ENCODE measurements at places on chromosomes 5 and 9.

DNA sequence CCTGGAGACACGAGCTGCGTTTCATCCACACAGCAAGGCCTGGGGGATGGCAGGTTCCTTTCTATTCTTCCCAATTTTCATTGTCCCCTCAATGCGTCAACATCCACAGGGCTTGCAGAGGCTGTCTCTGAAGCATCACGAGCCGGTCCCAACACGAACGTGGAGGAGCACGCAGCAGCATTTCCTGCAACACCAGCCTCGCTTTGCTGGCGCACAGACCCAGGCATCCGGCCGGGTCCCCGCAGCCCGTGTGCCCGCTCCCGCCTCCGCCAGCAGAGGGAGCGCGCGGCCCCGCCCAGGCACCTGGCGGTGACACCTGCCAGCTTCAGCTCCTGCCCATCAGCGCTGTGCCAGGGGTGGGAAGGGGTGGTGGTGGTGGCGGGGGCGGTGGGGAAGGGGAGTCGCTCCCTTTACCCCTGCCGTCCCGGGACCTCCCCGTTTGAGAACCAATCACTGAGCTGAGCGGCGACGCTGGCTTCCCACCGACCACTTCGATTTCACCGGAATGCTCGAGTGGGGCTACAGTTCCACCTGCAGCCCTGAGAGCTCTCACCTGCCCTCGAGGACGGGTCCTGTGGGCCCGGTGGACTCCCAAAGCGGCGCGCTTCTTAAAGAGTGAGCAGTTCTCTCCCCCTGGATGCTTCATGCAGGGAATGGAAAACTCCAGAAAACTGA is 464.5 kb downstream of the ICE1 start:
- DNase-seq: no peak
- no peak overlapping the region for H3K4me3 ChIP-seq
- no peak overlapping the region for H3K27ac ChIP-seq
- peaks cover 11% of the 10 kb centered on the region for H3K27me3 ChIP-seq

- H3K4me1 ChIP-seq: peaks cover 12% of the 10 kb centered on the region
- no peak for DNase-seq
- H3K36me3 ChIP-seq: no peaks in the 10 kb centered on the region
Observed at GRCh38 chr5:157747173-157747740, 3.7 kb downstream of the LSM11 start.

GRCh38 chr5:162573758-162574157 is 506.2 kb downstream of the GABRG2 start:
- no peaks in the 10 kb centered on the region for H3K4me1 ChIP-seq
- no peak overlapping the region for H3K27ac ChIP-seq
- no peaks in the 10 kb centered on the region for H3K36me3 ChIP-seq
- H3K27me3 ChIP-seq: no peaks in the 10 kb centered on the region
- H3K4me3 ChIP-seq: no peak overlapping the region

- H3K4me1 ChIP-seq: peaks cover 76% of the 10 kb centered on the region
- peak; percentile 73 for DNase-seq
- no peaks in the 10 kb centered on the region for H3K27me3 ChIP-seq
- H3K36me3 ChIP-seq: no peaks in the 10 kb centered on the region
- H3K27ac ChIP-seq: peak overlapping the region; percentile 89
Observed at GRCh38 chr9:35518225-35518821, 28.4 kb downstream of the RUSC2 start.

- no peak overlapping the region for H3K27ac ChIP-seq
- no peaks in the 10 kb centered on the region for H3K27me3 ChIP-seq
- no peak for DNase-seq
- H3K4me1 ChIP-seq: peaks cover 9% of the 10 kb centered on the region
- H3K4me3 ChIP-seq: no peak overlapping the region
Observed at GRCh38 chr9:127794001-127794791, 8.4 kb downstream of the CDK9 start.

GRCh38 chr5:66427139-66427442 is 169.1 kb upstream of the MAST4 start:
- no peaks in the 10 kb centered on the region for H3K36me3 ChIP-seq
- no peaks in the 10 kb centered on the region for H3K4me1 ChIP-seq
- no peak overlapping the region for H3K27ac ChIP-seq
- H3K27me3 ChIP-seq: peaks cover 4% of the 10 kb centered on the region
- H3K4me3 ChIP-seq: no peak overlapping the region

DNA sequence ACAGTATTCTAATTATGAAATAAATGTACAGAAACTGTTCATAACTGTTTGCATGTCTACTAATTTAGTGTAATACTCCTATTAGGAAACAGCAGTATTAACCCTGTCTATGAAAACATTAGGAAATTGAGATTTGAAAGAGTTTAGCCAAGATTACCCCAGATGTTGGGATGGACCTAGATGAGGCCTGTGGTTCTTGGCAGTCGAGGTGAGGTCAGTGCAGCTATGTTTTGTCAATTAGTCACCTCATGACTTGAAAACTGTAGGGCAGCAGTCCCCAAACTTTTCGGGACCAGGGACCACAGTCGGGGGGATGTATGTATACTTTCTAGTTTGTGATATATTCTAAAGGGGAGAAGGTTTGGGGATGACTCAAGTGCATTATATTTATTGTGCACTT is 4.7 kb downstream of the LNPEP start:
- H3K4me3 ChIP-seq: no peak overlapping the region
- no peak for DNase-seq
- no peaks in the 10 kb centered on the region for H3K27me3 ChIP-seq
- H3K4me1 ChIP-seq: peaks cover 13% of the 10 kb centered on the region
- H3K36me3 ChIP-seq: no peaks in the 10 kb centered on the region
- H3K27ac ChIP-seq: no peak overlapping the region

- H3K4me1 ChIP-seq: peaks cover 35% of the 10 kb centered on the region
- no peak overlapping the region for H3K27ac ChIP-seq
- H3K4me3 ChIP-seq: no peak overlapping the region
Observed at GRCh38 chr9:90961375-90961774, 159.8 kb downstream of the SYK start.

- no peak overlapping the region for H3K4me3 ChIP-seq
- no peak overlapping the region for H3K27ac ChIP-seq
- H3K36me3 ChIP-seq: peaks cover 79% of the 10 kb centered on the region
- DNase-seq: no peak
Observed at GRCh38 chr9:97660847-97661246, 27.2 kb downstream of the NCBP1 start.

DNA sequence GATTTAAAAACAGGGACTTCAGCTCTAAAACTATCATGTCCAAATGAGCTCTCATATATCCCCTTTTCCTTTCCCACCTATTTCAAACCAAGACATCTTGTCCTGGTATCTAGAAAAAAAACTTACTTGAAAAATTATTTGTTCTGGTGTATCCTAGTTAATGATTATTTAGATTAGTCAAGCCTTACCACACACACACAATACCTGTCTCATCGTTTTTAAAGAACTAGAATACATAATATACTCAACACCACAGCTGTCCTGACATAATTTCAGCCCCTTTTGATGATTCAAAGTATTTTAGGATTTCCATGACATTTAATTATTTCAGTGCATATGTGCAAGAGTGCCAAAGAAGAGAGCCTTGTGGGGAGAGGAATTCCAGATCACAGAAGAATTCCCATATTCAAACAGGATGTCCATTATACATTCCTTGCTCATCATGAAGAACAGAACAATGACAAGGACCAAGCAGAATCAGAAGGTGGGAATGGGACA is 233.7 kb downstream of the SMARCA2 start:
- H3K4me3 ChIP-seq: no peak overlapping the region
- no peaks in the 10 kb centered on the region for H3K36me3 ChIP-seq
- H3K4me1 ChIP-seq: no peaks in the 10 kb centered on the region
- H3K27me3 ChIP-seq: no peaks in the 10 kb centered on the region
- DNase-seq: no peak

DNA sequence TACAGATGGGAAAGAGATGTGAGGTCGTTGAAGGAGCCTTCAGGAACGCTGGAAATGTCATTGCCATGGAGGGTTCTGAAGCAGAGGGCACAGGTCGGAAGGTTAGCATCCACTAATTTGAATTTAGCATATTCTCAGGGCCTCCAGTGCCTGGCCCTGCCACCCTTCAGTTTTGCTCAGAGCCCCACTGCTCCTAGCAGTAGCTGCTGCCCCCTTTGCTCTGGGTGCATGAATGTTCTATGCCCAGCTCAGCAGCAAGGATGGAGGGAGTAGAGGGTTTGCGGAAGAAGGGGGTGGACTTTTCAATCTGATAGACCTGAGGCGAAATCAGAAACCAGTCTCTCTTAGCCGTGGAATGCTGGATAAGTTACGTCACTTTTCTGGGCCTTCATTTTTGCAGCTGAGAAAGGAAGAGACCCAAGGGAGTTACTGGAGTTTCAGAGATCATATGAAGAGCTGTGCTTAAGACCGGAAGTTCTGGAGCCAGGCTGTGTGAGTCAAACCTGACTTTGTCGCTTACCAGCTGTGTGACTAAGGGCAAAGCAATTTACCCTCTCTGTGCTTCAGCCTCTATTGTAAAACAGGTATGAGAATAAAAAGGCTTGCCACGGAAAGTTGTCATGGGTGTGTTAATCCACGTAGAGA is 133.2 kb upstream of the PANK3 start:
- peaks cover 35% of the 10 kb centered on the region for H3K27me3 ChIP-seq
- H3K4me3 ChIP-seq: no peak overlapping the region
- no peaks in the 10 kb centered on the region for H3K36me3 ChIP-seq
- DNase-seq: no peak
- no peaks in the 10 kb centered on the region for H3K4me1 ChIP-seq
